ENCODE measurements at places on chromosomes 2 and 18.
A peak's percentile ranks its signal among the peaks of the same experiment; 100 is the strongest.

GRCh38 chr2:192000196-192000980 is 153.5 kb upstream of the CAVIN2 start:
- no peak for DNase-seq

- DNase-seq = peak; percentile 51
Measured at GRCh38 chr2:96856776-96857666, 795 bp downstream of the ANKRD39 start.

- no peak for DNase-seq
Measured at GRCh38 chr2:190794790-190795189, 85.8 kb upstream of the GLS start.

DNA sequence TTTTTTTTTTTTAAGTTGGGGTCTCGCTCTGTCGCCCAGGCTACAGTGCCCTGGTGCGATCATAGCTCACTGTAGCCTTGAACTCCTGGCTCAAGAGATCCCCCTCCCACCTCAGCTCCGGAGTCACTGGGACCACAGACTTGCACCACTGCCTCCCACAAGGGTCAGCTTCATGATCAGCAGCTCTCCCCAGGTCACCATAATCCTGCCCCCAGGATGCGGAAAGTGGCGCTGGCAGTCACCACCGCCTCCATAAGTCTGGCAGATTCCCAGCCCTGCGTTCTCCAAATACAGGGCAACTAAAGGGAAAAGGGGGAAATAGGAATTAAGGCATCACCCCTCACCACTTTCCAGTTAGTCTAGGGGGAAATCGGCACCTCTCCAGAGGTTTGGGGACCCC is 5.2 kb upstream of the ARID5A start:
- DNase-seq = no peak

DNA sequence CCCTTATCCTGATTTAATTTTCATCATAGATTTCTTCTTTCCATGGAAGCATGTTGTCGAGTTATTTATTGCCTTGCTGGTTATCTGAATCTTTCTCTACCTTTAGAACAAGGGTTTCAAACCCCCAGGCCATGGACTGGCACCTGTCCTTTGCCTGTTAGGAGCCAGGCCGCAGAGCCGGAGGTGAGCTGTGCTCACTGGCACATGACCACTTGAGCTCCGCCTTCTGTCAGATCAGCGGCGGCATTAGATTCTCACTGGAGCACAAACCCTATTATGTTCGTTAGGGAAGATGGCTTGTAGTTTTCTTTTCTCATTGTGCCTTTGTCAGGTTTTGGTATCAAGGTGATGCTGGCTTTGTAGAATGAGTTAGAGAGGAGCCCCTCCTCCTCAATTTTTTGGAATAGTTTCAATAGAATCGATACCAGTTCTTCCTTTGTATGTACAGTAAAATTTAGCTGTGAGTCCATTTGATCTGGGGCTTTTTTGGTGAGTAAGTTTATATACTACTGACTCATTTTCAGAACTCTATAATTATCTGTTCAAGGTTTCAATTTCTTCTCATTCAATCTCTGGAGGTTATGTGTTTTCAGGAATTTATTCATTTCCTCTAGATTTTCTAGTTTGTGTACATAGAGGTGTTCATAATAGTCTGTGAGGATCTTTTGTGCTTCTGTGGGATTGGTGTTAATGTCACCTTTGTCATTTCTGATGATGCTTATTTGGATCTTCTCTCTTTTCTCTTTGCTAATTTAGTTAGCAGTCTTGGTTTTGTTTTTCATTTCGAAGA is 668.0 kb upstream of the FAM98A start:
- no peak for DNase-seq

GRCh38 chr18:23669202-23669766 is 6.6 kb upstream of the ANKRD29 start:
- DNase-seq = no peak

DNA sequence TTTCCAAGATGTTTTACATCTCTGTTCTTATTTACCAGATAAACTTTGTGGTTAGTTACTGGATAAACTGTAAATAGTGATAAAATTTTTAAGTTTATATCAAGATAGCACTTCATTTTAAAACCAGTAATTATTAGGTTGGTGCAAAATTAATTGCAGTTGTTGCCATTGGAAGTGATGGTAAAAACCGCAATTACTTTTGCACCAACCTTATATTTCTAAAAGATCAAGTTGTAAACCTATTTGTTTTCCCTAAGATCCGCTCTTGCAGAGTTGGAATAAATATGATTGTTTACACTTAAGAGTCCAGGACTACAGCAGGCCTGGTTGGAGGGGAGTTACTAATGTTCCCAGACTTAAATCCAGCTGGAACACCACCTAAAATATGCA is 479 bp upstream of the AOX1 start:
- DNase-seq = no peak

- no peak for DNase-seq
Measured at GRCh38 chr2:133264989-133265401, 303.3 kb downstream of the NCKAP5 start.

DNA sequence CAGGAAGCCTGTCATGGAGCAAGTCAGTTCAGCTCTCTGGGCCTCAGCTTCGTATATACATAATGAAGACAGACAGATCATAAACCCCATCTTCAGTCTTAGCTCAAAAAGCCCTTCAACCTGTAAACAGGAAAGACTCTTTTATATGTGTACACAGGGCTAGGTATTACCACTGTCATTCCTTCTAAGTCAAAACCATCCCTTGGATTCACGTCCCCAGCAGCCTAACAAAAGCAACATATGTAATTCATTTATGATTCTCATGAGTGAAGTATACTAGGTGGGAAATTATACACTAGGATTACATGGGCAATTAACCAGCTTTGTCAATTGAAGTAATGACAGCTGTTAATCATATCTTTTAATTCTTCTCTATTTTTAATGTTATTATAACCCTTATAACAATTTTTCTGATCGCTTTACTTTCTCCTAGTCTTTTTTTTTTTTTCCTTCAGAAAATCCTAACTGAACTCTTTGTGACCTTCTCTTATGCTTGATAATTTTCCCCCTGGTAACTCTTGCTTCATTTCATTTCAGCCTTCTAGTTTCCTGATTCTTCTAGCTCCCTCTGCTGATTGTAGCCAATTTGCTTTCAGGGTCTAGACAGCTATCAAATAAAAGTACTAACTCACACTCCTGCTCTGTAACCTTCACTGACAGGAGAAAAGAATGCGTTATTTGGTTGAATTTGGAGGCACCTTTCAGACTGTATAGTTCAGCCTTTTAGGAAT is 99.7 kb downstream of the RBM43 start:
- DNase-seq = peak; percentile 13

GRCh38 chr18:79523206-79523735 is 127.5 kb downstream of the NFATC1 start:
- no peak for DNase-seq

DNA sequence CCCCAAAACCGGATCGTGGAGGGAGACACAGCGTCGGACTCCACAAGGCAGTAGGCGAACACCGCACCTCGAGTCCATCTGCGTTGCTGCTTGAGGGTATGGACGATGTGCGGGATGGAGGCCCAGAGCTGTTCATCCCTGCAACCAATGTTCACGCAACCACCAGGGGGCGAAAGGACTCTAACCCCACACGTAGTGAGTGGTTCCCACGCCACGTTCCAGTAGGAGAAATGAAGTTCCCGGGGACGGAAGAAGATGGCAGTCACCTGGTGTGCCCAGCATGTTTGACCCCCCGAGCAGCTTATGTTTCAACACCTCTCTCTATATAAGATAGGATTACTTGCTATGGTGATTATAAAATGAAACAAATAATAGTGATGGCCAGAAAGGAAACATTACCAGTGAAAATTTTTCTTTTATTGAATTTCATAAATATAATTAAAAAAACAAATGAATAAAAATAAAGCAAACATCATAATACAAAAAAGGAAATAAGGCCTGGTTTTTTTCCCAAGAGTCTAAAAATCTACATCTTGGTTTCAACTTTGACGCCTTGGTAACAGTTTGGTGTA is 184.3 kb downstream of the SH3BP4 start:
- peak; percentile 22 for DNase-seq

GRCh38 chr2:71595569-71595968 is 142.2 kb downstream of the DYSF start:
- no peak for DNase-seq

- no peak for DNase-seq
Measured at GRCh38 chr2:157620956-157621355, 7.7 kb downstream of the ACVR1C start.

DNA sequence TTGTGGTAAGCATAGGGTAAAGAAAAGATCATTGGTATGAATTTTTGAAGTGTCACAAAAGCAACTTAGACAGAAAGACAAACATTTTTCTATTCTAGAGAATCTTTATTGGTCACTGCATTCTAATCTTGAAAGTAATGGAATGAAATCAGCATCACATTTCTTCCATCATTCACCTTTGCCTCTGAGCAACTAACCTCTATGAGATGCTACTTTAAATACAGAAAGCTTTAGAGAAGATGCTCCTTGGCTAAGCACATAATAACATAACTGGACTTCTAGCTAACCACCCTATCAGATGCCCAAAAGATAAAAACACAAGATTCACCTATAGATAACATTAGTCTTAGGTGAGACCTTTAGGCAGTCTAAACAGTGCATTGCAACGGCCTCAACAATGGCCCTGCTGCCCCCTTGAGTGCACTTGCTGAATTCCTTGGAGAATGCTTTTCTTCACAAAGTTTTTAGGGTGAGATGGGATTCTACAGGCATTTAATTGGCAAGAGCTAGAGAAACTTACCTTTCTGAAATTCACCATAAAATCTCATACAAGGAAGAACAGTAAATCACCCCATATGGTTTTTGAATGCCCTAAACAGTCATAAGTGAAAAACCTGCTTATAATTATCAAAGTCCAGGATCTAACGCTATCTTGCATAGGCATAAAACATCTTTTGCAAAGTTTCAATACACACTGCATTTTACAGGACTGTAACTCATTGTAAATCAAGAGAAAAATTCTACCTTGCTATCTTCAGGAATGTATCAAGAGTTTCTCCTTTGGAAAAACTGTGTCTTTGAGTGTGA is 791.3 kb upstream of the CHAC2 start:
- DNase-seq = peak; percentile 16

- no peak for DNase-seq
Measured at GRCh38 chr18:70981400-70982140, 692.7 kb downstream of the SOCS6 start.

GRCh38 chr18:68121826-68122225 is 593.1 kb downstream of the TMX3 start:
- DNase-seq = no peak

GRCh38 chr2:102321941-102322719 is 10.8 kb downstream of the IL1RL1 start:
- no peak for DNase-seq

GRCh38 chr2:85796341-85797262 is 42.8 kb downstream of the ATOH8 start:
- DNase-seq = no peak

GRCh38 chr18:70288851-70289328 is at the start of gene SOCS6:
Gene SOCS6, plus strand, starts transcription at chr18:70289045. Its CDS starts 35,624 bp downstream, at chr18:70324669.
- DNase-seq = peak; percentile 54

- peak; percentile 85 for DNase-seq
Measured at GRCh38 chr18:79664525-79665125, 15.0 kb upstream of the CTDP1 start.

DNA sequence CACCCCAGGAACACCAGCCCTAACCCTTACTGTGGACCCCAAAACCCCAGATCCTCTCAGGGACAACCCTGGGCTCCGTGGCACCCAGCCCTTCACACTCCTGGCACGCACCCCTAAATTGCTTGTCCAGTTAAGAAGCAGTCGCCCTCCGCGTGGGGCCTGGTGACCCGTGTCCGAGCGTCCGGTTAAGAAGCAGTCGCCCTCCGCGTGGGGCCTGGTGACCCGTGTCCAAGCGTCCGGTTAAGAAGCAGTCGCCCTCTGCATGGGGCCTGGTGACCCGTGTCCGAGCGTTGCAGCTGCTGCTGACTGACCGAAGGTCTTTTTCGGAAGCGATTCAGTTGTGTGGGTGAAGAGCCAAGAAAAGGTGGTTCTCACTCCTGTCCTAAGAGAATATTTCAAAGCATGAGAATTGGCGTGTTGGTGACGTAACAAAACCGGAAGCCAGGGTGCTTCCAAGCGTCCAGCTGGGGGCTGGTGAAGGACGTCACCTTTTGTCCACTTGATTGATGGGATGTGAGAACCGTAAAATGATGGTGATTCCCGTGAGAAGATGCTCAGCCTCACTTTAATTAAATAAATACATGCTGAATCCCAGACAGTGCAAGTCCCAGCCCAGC is 70.5 kb downstream of the KCNG2 start:
- DNase-seq = no peak

GRCh38 chr2:196234672-196235071 is 63.3 kb upstream of the STK17B start:
- no peak for DNase-seq

DNA sequence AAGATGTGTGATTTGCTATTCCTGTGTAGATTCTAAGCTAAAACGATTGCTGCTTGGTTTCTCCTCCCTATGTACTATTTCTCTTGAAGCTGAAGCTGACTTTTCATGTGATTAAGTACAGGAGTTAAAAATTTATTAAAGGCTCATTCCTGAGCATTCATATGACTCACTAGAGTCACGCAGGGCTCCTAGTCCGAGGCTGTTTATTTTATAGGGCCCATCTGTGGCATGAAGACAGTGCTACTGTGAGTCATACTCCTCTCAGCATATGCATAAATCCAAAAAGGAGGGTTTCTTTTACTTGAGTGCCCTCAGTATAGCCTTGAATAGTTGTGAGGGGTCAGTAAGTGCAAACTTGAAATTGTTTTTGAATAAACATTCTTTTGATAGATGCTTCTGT is 378.8 kb downstream of the PTPRM start:
- DNase-seq = peak; percentile 88

DNA sequence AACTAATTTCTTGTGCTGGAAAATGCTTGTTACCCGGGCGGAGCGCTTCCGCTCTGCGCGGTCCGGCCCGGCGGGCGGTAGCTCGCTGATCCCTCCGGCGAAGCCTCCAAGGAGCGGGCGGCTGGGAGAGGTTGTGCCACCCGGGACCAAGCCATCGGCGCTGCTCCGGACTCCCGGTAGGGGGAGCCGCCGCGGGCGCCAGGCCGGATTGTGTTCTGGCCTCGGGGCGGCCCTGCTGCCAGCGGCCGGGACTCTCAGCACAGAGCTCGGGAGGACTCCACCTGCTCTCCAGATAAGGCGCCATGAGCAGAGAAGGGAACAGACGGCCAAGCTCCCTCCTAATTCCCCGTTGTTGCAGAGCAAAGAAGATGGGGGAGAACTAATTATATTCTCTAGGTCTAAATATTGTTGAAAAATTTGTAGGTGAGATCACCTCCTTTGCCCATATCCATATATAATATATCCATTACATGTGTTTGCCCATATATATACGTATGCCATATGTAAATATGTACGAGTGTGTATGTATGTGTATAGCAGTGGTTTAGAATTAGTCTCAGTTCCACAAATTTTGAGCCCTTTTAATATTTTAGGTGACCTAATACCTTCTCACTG is 13.8 kb upstream of the SATB2 start:
- DNase-seq = peak; percentile 66

- no peak for DNase-seq
Measured at GRCh38 chr18:70059684-70060083, 112.0 kb upstream of the CD226 start.

GRCh38 chr18:5891854-5892215 is 3.5 kb downstream of the TMEM200C start:
- DNase-seq = no peak

GRCh38 chr18:3972291-3972930 is 482.7 kb downstream of the DLGAP1 start:
- DNase-seq = no peak

GRCh38 chr18:55432307-55433040 is 155.5 kb downstream of the TCF4 start:
- no peak for DNase-seq
